Foreskin melanocyte (primary cell): ENCODE measurements at places on chromosomes 16 and 17.
A peak's percentile ranks its signal among the peaks of the same experiment; 100 is the strongest.

GRCh38 chr16:89113661-89114060, 20.0 kb downstream of the ACSF3 start:
- DNase-seq, result no peak

DNA sequence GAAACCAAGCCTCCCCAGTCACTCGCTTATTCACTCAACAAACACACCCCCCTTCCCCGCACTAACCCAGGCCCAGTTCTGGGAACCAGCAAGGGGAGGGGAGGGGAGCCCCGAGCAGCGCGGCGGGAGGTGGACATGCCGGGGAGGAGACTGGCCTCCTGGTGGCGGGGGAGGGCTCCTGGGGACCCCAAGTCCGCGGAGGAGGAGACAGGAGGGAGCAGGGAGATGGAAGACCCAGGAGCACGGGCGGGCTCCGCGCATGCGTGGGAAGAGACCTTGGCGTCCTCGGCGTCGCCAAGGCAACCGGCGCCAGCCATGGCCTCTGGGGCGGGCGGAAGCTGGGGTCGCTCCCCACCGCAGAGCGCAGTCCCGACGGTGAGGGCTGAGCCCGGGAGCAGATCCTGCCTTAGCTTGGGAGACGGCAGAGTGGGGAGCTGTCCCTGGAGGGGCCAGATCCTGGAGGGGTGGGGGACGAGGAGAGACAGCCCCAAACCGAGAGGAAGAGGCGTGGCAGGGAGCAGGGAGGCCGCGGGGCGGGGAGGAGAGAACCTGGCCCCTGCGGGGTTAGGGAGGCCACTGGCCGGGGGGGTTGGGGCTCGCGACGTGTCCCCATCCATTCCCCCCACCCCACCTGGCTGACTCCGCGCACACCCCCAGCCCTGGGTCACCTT, at the start of gene PRR29:
Gene PRR29, plus strand, starts transcription at position 302 of the 671 bp plus-strand sequence. Its CDS starts 14 bp downstream, at position 316.
- peak; percentile 23 for DNase-seq

DNA sequence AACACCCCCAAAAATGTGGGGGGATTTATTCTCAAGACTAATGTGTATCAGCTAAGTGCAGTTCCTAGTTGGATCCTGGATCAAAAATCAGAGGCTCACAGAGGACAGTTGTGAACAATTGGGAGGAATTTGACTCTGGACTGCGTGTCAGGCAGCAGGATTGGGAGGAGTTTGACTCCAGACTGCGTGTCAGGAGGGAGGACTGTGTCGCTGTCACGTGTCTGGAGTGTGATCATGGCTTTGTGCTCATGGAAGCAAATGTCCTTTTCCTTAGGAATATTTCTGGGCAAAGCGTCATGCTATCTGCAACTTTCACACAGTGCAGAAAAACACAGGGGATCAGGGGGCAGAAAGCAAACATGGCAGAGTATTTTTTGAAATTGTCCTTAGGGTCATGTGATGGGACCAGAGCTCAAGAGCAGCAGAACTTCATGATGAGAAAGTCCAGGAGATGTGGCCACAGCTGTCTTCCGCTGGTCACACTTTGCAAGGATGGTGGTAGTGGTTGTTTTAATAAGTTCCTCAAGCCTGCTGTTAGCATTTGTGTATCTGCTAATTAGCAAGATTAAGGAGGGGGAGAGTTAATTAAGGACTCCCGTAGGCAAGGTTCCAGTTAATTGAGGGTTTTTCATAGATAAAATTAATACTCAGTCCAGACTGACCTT, 122.0 kb upstream of the CHMP6 start:
- peak; percentile 74 for DNase-seq

- DNase-seq, result no peak
Measured at GRCh38 chr17:5758651-5759050, 174.3 kb upstream of the NLRP1 start.

- DNase-seq, result no peak
Measured at GRCh38 chr17:7137171-7137943, 22.7 kb upstream of the ASGR2 start.

GRCh38 chr16:11619327-11619851, 32.7 kb upstream of the LITAF start:
- DNase-seq, result peak; percentile 52

- peak; percentile 68 for DNase-seq
Measured at GRCh38 chr17:50931144-50931908, 65.2 kb upstream of the TOB1 start.

- no peak for DNase-seq
Measured at GRCh38 chr17:48756830-48757251, 28.3 kb upstream of the HOXB13 start.

- peak; percentile 12 for DNase-seq
Measured at GRCh38 chr16:23509782-23510163, 521 bp downstream of the GGA2 start.

- no peak for DNase-seq
Measured at GRCh38 chr16:6247775-6248174, 1084.9 kb upstream of the RBFOX1 start.

- DNase-seq, result no peak
Measured at GRCh38 chr17:79304884-79305283, 230.3 kb downstream of the ENGASE start.

- no peak for DNase-seq
Measured at GRCh38 chr16:83929811-83930555, 23.1 kb upstream of the OSGIN1 start.

- DNase-seq, result no peak
Measured at GRCh38 chr17:37708008-37708615, 36.7 kb downstream of the HNF1B start.

GRCh38 chr17:82081546-82081945, 15.9 kb upstream of the DUS1L start:
- no peak for DNase-seq

GRCh38 chr17:44907729-44908470, 7.4 kb downstream of the GFAP start:
- DNase-seq, result no peak

GRCh38 chr17:46839211-46839610, 12.2 kb upstream of the WNT9B start:
- DNase-seq, result no peak

DNA sequence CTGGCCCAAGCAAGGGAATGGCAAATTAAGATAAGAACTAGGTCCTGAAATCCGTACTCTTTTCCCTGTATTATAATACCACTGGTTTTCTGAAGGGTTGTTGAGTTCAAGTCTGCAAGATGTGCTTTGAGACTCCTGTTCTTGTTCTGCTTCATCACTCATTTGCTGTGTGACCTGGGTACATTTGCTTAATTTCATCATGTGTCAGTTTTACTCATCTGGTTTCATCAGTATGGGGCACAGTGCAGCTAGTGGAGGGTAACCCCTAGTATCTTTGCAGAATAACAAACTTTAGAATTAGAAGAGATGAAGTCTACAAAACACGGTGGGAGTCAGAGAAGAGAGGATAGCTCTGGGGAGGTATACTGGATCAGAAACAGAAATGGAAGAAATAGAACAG, 21.9 kb upstream of the EFCAB13 start:
- no peak for DNase-seq

DNA sequence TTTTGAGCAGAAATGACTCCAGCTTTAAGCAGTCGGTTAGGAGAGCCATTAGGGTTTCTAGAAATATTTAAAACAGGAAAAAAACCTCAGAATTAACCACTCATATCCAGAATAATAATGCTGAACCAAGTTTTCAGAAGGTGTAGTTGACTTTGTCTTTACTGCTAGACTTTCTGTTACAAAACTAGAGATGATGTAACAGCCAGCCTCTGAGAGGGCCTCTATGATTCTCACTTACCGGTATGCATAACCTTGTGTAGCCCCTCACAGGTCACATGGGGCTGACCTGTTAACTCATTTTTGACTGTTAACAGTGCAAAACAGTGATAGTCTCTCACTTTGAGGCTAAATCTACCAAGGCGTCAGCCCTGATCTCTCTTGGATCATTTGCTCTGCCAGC, 74.3 kb downstream of the TEX14 start:
- DNase-seq, result no peak

GRCh38 chr17:78180083-78180482, 6.8 kb downstream of the TK1 start:
- DNase-seq, result no peak

DNA sequence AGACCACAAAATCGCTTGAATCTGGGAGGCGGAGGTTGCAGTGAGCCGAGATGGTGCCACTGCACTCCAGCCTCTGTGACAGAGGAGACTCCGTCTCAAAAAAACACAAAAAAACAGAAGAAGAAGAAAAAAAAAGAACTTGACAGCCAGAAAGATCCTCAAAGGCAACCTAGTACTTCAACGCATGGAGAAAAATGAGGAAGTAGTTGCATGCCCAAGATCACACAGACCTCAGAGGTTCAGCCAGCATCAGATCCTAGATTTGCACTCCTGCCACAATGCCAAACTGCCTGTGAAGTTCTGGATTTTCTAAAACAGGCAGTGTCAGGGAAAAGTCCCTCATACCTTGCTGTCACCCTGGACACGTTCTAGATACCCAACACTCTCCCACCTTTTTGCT, 1.5 kb downstream of the ATPAF2 start:
- DNase-seq, result no peak

DNA sequence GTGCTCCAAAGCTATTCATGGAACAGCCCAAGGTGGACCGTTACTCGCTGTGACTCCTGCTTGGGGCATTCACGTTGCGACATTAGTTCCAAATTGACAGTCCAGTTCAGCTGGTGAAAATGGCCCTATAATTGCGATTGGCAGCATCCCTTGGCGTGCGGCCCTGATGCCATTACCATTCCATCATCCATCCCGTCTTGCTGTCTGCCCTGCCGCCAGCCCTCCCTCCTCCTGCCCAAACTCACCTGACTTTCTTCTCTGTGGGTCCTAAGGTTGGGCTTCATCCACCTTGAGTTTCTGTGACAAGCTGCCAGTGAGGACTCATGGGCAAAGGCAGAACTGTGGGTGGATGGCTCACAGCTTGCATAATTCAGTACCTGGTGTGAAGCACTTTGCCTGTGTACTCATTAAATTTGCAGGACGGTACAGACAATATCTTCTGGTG, 104.6 kb downstream of the RPTOR start:
- no peak for DNase-seq

- DNase-seq, result no peak
Measured at GRCh38 chr17:47844227-47844626, 3.2 kb upstream of the SCRN2 start.

DNA sequence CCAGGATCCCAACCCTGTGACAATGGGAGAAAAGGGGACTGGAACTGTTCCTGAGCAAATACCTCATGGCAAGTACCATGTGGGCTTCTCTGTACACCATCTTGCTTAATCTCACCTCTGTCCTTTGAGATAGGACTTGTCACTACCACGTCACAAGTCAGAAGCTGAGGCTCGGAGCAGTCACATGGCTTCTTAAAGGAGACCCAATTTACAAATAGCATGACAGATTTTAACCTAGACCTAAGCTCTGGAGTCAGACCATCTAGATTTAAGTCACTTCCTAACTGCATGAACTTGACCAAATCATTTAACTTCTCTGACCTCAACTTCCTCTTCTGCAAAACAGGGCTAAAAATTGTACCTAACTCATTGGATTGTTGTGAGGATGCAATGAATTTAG, 36.0 kb upstream of the CCL1 start:
- DNase-seq, result no peak

- DNase-seq, result no peak
Measured at GRCh38 chr16:11675561-11676511, 7.6 kb downstream of the SNN start.

DNA sequence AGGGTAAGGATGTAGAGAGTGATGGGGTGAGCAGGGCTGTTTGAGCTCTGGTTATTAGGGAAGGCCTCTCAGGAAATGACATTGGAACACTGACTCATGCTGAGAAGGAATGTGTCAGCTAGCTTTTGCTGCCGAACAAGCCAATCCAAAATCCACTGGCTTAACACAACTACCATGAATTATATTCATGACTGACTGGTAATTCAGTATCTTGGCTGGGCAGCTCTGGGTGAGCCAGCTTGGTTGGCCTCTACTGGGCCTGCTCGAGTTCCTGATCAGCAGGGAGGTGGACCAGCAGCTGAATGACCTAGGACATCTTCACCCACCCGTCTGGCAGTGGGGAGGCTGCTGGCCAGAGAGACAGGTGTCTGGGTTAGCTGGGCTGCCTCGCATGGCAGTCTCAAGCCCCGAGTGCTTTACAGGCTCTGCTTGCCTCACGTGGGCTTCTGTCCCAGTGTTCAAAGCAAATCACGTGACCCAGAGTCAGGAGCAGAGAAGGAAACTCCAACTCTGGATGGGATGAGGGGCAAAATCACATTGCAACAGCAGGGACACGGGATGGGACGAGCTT, 209.4 kb downstream of the KATNIP start:
- peak; percentile 77 for DNase-seq

DNA sequence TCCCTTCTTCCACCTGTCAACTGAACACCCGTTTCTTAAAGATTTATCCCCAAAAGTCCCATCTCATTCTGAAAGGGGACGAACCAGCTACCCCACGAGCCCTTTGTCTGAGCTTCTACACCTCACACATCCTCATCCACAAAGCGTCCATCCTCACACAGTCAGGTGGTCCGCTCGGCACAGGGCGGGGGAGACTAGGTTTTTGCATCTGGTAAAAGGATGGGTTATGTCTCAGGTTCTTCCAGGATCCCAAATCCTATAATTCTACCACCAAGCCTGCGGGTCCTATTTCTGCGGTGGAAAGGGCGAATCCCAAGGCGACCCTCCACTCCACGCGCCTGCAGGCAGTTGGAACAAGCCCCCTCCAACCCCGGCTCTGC, 458 bp downstream of the GFOD2 start:
- no peak for DNase-seq

GRCh38 chr17:48491527-48492273, 39.1 kb downstream of the HOXB1 start:
- no peak for DNase-seq

DNA sequence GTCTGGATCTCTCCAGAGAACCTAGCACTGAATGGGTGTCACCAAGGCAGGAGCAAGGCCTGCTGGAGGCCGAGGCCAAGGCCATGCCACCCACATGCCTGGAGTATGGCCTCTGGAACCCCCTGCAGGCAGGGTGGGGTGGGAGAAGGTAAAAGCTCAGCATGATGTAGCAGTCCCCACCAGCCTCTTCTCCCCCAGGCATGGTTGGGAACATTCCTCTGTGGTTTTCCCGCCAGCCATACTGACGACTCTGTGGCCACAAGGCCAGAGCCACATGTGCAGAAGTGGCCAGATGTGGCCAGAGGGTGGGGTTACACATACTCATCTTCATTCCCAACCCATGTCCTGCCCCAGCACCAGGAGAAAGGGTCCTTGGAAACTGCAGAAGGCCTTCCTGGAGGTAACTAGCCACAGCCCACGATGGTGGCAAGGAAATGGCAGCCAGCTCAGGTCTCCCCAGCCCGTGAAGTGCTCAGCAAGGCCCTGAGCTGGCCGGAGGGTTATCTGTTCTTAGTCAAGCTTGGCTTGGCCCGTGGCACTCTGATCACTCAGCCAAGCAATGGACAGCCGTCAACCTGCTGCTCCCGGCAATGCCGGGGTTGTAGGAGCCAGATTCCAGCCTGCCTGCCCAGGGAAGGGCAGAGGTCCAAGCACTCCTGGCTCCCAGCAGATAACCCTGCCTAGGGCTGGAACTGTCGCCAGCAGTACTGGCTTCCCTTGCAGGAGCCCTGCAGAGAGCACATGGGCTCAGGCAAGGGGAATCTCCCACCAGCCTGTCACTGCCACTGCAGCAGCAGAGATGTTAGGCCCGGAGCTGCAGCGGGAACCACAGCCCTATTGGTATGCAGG, 26.1 kb downstream of the HDAC5 start:
- no peak for DNase-seq
